ENCODE measurements at places on chromosomes 4 and X.

DNA sequence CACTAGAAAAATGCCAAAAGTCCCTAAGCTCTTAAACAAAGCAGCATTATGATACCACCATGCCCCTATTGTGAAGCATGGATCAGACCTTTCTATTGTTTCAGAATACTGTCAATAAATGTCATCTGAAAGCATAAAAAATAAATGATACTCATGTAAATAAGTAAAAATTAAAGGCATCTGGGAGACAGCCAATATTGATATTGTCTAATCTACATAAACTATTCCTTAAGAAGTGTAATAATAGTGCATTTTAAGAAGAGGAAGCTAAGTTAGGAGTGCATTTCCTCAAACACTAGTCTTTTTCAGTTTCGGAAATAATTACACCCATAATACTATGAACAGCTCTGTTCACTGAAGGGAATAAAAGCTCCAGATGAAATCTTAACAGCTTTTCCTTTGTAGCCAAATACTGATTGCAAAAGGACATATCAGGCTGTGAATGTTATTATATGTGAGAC lies 181.6 kb downstream of the SPOCK3 start:
- DNase-seq = no peak

DNA sequence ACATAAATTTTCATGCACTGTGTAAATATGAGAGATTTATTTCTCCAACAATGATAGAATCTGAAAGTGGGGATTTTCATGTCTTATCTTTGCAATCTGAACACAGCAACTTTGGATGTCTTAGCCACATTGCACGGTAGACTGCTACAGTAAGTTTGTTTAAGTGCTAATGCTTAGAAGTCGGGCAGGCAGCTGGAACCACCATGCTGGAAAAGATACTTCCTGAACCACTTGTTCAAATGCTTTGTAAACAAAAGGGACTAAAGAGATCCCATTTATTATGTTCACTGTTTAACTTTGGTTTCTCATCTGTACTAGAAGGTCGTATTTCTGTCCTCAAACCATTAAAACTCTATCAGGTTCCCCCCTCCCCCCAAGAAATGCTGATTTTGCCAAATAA lies 555.9 kb upstream of the DIPK2B start:
- no peak for DNase-seq

DNA sequence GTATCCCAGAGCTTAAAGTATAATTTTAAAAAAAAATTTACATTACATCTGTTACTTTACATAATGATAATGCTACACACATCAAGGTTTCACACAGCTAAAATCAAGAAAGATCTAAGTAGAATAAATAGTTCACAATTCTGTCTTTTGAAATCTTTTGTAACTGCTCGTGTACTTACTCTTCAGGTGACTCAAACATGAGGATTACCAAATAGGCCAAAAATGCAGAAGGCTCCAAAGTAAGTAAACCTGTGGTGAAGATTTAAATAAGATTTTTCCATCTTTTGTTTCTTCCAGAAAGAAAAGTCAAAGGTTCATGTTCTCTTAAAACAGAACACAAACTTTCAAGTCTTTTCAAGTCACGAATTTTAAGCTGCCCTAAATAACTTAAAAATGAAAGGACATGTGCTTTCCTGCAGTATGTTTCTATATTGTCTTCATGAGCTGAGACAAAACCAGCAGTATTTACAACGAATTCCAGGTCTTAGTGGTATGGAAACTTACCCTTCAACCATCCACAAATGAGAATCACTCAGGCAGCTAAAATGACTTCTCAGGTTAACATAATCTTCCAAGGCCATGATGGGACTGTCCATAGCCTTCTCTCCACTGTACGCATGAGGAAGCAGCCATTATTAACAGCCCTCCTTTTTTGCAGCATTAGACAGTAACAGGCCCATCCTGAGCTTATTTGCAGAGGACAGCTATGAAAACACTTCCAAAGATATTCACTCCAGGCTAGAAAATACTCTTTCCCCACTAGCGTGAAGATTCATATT lies 172.8 kb upstream of the EDNRA start:
- DNase-seq = no peak

DNA sequence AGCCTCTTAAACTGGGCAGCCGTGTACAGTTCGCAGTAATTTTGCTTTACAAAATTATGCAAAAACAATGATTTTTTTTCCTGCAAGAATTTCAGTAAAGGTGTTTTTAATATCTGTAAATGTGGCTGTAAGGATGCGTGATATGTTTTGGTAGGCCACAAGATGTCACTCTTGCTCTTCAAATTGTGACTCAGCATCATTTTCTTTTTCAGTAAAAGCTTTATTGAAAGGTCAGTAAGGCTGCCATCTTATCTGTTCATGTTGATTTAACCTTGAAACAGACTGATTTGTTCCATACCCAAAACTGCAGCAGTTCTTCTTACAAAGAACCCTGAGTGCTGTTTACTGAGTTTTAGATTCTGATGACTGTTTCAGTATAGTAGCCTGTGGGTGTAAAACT lies 39.9 kb downstream of the TXLNG start:
- DNase-seq = no peak

DNA sequence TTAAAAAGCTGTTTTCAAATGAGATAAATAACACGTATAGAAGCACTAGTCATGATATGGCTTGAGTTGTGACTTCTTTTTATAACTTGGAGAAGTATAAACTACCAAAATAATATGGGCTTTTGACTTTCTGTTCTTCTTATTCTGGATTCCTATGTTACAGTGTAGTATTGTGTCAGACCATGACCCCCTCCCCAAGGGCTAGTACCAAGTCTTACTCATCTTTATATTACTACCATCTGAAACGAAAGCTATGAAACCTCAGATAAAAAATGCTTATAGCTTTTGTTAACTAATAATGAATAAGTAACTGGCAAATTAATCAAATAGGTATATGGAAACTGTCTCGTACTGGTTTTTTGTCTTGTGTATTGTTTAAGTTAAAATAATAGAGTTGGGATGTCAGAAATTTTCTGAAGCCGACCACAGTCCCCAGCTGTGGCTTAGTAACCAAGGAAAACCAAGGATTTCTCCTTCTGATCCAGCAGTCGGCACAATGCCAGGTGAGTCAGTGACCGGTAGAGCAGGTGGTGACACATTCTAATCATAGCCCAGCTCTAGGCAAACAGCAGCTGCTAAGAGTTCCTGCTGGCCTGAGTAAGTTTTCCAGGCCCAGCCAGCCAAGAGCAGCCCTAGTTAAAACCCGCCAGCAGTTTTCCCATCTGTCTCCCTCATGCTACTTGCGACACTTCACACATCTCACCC lies 163.3 kb upstream of the PRDX4 start:
- no peak for DNase-seq

GRCh38 chr4:73985528-73985852 lies 2.5 kb downstream of the PPBP start:
- no peak for DNase-seq

GRCh38 chr4:27407616-27408015 lies 547.0 kb downstream of the STIM2 start:
- no peak for DNase-seq

DNA sequence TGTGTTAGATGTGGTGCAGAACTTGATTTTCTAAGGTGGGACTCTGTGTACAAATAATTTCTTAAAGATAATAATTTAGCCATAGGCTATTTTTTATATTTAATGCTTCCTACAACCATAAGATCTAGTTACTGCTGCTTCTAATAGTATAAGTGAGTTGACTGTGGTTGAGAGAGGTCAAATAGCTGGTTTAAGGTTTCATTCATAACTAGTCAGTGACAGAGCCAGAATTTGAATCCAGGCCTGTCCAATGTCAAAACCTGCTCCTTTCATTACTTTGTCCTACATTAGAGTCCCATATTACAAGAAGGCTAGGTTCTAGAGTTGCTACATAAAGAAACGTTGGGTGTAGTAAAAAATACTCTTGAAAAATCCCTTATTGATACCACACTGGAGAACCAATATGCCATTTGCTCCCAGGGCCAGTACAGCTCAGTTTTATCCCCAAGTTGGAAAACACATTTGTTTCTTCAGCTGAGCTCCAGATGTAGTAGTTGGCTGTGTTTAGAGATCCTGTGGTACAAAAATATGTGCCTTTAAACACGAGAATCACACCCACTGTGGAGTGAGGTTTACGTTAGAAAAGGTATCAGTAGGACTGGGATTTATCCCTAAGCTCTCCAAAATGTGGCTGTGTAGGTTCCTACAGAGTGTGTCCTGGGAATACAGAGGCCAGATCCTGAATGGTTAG lies 84.3 kb downstream of the REPS2 start:
- DNase-seq = no peak

All from T-helper 2 cell treated with Interferon-gamma antibody and Interleukin-4, amounts not matched to agents 5 μg/mL and 100 μg/mL, for 36 hours (primary cell).